Activated T-cell treated with anti-CD3 and anti-CD28 coated beads, Interleukin-2, amount 50 U/mL, for 48 hours (primary cell): ENCODE measurements at places on chromosomes 16 and 17.

DNA sequence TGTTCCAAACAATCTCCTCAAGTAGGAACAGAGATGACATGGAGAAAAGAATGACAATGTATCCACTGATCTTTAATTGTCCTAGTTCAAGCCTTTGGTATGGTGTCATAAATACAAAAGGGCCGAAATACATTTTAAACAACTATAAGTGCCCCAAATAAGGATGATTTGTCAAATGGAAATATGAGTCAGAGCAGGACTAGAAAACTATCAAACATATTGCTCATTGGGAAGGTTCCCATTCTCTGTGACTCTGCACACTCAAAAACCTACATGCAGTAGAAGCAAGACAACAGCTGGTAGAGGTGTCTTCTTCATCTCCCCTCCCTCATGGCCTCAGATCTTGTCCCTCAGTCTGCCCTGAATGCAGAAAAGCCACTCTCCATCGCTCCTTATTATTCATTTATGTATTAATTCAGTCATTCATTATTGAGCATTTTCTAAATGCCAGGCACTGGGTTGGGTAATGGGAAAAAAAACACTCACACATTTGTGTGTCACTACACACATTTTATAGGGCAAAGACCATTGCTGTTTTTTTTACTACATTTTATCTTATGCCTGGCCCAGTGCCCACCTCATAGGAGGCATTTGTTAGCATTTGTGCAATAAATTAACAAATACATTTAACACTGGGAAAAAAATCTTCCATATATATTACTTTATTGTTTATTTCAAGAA, 10.1 kb downstream of the CA10 start:
- DNase-seq, result no peak

DNA sequence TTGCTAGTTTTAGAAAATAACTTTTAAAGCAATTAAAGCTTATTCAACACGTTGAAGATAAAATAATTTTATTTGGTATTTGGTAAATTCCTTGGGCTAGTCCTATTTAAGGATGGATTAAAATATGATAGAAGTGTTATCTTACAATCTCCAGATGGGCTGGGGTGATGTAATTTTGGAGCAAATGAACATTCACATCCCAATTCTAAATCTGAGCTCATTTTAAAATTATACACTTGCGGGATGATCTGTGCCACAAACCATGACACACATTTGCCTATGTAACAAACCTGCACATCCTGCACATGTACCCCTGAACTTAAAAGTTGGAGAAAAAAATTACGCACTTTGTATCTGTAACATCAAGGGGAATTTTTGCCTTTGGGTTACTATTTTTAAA, 31.5 kb downstream of the NLK start:
- no peak for DNase-seq

- DNase-seq, result no peak
Measured at GRCh38 chr17:3669085-3669347, 404 bp downstream of the EMC6 start.

GRCh38 chr17:76646712-76647111, 3.2 kb upstream of the ST6GALNAC1 start:
- no peak for DNase-seq

- DNase-seq, result no peak
Measured at GRCh38 chr17:73308017-73308823, 3.6 kb downstream of the CDC42EP4 start.

GRCh38 chr16:11315510-11315909, 29.7 kb upstream of the RMI2 start:
- DNase-seq, result no peak

GRCh38 chr17:18968945-18969887, 17.3 kb downstream of the SLC5A10 start:
- DNase-seq, result no peak

GRCh38 chr17:68497885-68498319, 14.3 kb upstream of the PRKAR1A start:
- DNase-seq, result no peak

- DNase-seq, result peak; percentile 31
Measured at GRCh38 chr17:58666858-58667267, 25.0 kb downstream of the TEX14 start.

- DNase-seq, result no peak
Measured at GRCh38 chr17:61404663-61404912, 4.9 kb downstream of the TBX2 start.

DNA sequence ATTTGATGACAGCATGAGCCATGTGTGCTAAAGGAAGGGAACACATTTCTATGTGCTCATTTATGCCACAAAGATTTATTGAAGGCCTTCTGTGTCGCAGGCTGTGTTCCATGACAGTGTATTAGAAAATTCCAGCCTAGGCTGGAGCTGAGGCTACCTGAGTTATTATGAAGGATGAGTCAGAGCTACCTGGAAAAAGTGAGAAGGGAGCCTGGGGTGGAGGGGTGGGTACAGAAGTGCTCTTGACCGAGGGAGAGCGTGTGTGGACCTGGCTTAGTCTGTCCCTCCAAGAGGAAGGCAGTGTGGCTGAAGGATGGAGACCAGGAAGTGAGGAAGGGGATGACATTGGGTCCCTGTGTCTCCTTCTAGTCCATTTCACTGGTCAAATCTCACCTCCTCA, 98.3 kb downstream of the N4BP1 start:
- DNase-seq, result no peak

DNA sequence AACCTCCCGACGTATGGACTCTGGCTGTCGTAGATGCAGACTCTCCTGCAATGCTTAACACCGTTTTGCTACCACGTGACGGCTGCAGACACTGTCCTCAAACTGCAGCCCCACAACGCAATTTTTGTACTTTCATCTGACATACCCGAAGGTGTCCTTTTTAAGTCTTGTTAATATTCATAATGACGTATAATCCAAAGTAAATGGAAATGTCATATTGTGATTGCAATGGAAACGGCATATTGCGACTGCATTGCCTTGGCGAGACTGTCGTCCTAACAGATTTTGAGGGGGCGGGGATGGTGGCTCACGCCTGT, 79.3 kb upstream of the TBC1D3K start:
- no peak for DNase-seq

- DNase-seq, result no peak
Measured at GRCh38 chr17:9729034-9729650, 62.2 kb downstream of the DHRS7C start.

GRCh38 chr16:12994402-12994801, 93.0 kb downstream of the SHISA9 start:
- DNase-seq, result no peak

- peak; percentile 1 for DNase-seq
Measured at GRCh38 chr17:77726549-77727006, 231.9 kb upstream of the TNRC6C start.

DNA sequence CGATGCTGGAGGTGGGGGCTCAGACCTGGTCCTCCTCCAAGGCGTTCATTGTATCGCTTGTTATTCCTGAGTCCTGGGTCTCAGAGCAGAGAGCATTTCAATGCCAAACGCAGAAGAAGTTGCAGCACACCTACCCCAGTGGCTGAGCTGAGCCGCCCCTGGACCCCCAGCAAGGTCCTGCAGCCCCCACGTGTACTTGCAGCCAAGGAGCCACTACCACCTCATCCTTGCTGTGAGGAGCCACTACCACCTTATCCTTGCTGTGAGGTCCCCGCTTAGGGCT, 13.5 kb downstream of the PLLP start:
- no peak for DNase-seq

- DNase-seq, result no peak
Measured at GRCh38 chr17:42553161-42553818, 567 bp downstream of the HSD17B1 start.

DNA sequence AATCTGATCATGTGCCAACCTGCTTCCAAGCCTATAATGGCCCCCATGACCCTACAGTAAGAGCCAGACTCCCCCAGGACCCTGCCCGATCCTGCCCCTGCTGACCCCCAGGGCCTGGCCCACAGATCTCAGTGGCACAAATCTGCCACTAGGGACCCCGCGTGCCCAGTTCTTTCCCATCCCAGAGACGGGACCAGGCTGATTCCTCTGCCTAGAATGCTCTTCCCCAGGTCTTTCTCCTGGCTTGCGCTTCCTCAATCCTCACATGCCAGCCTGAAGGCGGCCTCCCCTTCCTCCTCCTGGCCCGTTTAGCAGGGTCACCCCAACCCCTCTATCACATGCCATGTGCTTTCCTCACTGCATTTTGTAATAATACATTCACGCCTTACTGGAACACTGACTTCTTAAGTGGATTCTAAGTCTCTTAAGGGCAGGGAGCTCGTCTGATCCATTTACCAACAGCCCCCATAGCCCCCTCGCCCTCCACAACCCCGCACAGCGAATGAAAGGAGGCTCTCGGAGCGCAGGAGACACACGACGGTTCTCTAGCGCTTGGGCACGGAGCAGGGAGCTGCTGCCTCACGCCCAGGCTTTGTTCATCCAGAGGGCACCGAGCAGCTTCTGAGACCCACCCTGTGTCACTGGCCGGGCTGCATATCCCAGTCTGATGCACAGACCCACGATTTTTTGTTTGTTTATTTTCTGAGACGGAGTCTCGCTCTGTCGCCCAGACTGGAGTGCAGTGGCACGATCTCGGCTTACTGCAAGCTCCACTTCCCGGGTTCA, 1.2 kb downstream of the TRIM65 start:
- DNase-seq, result peak; percentile 50
